ENCODE measurements at places on chromosomes 12 and 14. TPM values are rescaled to one million over a fixed set of nuclear protein-coding genes. Genes with fewer than 3 reads are reported as not detected.

DNA sequence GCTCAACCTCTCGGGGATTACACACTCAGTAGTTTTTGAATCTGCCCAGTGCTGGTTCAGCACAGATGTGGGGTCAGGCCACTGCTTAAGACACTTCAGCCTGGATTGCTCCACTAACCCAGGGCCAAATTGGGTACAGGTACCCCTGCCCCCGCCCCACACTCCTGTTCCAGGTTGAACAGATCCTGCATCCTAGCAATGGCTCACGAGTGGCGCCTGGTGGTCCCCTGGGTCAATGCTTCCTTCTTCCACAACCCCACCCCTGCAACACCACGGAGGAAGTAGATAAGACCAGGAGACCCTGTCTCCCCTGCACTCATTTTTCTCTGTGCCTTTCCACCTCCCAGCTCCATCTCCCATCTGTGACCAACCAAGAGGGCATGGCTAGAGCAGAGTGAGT lies 108.4 kb downstream of the ESRRB start:
- DNase-seq: no peak

- no peak for DNase-seq
Observed at GRCh38 chr14:104086210-104086660, 735 bp downstream of the ASPG start.

GRCh38 chr12:63870838-63871237 lies 26.3 kb downstream of the SRGAP1 start:
- no peak for DNase-seq

LRRC43 gene
- polyA plus RNA-seq: 2.0 TPM

FAR2 gene
- polyA plus RNA-seq: 18.1 TPM

DNA sequence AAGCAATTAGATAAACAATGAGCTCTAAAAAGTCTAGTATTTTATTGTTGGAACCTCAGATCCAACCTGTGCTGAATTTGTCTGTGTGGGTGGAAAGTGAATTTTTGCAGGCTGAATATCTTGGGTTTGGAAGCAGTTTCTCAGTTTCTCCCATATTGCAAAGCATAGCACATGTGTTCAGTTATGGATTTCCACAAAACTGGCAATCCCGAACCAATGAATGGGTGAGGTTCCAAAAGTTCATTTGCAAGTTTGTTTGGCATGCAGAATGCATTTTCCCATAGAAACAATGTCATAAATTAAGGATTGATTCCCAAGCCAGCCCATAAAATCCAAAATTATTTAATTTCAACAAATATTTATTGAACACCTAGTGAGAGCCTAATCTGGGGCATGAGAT lies 43.4 kb downstream of the PLXNC1 start:
- no peak for DNase-seq

GRCh38 chr12:53955036-53955775 lies 503 bp downstream of the HOXC12 start:
- DNase-seq: no peak

DNA sequence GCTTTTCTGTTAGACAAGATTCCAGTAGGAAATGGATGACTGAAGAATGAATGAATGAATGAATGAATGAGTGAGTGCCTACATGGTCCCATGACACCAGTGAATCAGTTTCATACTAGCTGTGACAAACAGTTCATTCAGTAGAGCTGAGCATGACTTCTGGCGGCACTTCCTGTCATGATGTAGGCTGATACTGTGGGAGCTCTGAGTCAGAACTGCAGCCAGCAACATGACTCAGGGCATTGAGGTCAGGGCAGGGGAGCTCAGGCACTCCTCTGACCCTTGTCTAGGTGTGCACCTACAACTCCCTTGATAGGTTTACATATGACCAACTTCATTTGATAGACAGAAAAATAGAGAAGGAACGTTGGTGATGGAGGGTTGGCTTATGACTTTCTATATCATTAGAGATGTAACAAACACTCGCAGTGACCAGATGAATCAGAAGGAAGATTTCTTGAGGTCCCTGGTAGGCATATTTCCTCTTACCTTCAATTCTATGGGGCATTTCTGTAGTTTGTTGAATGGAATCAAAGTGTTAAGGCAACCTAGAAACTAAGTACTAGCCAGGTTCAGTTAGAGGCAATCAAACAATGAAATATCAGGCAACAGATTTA lies 139.3 kb upstream of the ARHGAP5 start:
- peak; percentile 90 for DNase-seq

RND1 gene
- 1.3 TPM for polyA plus RNA-seq

DNA sequence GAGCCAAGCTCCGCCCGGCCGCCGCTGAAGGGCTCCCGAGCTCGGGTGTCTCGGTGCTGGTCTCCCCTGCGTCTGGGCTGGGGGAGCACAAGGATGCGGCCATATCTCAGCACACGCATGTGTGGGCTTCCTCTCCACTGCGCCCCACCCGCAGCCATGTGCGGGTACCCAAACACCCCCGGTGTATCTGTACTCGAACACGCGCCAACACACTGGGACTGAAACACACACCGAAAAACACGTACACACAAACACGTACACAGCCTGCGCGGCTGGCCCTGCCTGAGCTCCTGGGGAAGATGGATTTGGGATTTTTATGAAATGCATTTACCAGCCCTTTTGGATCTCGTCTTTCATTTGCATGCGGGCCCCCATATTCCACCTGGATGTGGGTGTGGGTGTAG lies 897 bp upstream of the TBX3 start:
- DNase-seq: no peak

TOMM20L gene
- polyA plus RNA-seq: 0.24 TPM

DNA sequence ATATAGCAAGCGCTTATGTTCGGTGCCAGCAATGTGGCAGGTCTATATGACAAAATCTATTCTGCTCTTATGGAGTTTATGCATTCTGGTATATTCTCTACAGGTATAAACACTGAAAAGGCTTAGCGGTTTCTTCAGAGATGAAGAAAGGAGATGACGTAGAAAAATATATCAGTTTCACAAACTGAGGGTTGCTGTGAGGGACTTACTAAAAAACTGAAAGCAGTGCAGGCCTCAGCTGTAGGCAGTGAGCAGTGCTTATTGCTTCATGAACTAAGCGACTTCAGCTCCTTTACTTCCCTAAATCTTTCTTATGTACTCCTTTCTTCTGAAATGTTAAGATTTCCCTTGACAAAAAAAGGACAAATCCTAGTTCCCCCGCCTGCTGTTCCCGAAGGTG lies 4.5 kb downstream of the DDX47 start:
- DNase-seq: no peak
